ENCODE measurements at places on chromosomes 3 and 15.

- DNase-seq, result no peak
These were observed 127.4 kb downstream of the THRB start for GRCh38 chr3:24367216-24367615.

DNA sequence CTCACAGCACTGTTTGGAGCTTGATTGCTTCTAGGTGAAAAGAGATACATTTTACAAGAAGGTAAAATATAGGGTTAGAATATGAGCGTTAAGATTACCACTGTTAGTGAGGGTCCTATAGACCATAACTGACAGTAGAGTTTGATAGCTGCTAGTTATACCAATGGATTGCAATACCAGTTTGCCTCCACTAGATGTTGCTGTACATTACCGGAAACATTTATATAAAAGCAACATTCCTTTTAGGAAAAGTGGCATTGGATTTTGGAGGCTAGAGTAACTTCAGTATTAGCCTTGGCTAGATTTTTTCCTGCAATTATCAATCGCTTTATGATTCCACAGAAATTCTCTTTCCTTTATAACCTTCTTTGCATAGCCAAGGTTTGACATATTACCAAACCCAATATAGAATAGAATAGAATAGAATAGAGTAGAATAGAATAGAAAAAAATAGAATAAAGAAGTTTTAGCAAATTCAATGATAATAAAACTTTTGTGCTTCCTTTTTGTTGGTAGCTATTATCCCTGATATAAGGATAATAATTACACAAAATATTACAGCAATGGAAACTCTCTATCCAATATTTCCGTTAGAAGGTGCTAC, 1093.6 kb upstream of the ALCAM start:
- peak; percentile 49 for DNase-seq

- DNase-seq, result no peak
These were observed 46.2 kb upstream of the CTDSPL2 start for GRCh38 chr15:44381236-44381635.

DNA sequence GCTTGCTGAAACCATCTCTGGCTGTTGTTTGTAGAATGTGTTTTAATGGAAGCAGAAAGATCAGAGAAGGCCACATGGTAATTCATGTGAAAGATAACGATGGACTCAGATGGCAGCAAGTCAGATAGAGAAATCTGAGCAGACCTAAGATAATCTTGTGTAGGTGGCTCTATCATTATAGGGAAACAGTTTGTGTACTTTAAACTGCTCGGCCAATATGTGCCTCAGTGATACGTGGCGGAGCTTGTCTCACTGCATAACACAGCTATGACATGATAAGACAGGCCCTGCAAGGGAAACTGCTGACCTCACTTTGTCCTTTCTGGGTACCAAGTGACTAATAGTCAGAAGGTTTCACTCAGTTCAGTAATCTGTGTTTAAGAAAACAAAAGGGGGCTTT, 51.0 kb downstream of the MME start:
- peak; percentile 63 for DNase-seq

- DNase-seq, result no peak
These were observed 22.2 kb upstream of the IGDCC3 start for GRCh38 chr15:65399997-65400396.

GRCh38 chr3:167251678-167252077, 128.4 kb downstream of the ZBBX start:
- DNase-seq, result no peak

- DNase-seq, result peak; percentile 78
These were observed 67.7 kb downstream of the KLHL25 start for GRCh38 chr15:85727068-85727467.

- DNase-seq, result no peak
These were observed 60.2 kb upstream of the LCTL start for GRCh38 chr15:66625974-66626373.

- no peak for DNase-seq
These were observed 3.7 kb upstream of the CPA3 start for GRCh38 chr3:148861277-148861869.

GRCh38 chr3:129555616-129556357, 12.8 kb downstream of the H1-8 start:
- DNase-seq, result no peak

- DNase-seq, result no peak
These were observed 257.6 kb upstream of the ZPLD1 start for GRCh38 chr3:102177075-102177755.

- peak; percentile 12 for DNase-seq
These were observed 71.0 kb upstream of the GALNT15 start for GRCh38 chr3:16103472-16103871.

DNA sequence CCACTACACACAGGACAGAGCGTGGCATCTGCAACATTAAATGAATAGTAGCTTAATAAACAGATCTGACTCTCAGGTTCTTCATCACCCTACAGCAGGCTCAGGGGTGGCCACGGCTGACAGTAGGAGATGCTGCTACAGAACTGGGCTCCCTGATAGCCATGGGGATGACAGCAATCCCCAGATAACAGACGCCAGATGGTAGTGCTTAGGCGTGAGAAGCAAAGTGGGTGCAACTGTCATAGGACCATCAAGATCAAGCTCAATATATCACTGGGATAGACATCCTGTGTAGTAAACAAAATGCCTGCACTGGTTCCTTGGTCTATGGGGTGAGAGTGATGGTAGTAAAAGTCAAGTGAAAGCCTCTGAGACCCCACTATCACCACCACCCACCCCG, 2.6 kb upstream of the TPRA1 start:
- DNase-seq, result no peak

GRCh38 chr3:132538072-132538471, 59.0 kb upstream of the ACKR4 start:
- DNase-seq, result no peak

DNA sequence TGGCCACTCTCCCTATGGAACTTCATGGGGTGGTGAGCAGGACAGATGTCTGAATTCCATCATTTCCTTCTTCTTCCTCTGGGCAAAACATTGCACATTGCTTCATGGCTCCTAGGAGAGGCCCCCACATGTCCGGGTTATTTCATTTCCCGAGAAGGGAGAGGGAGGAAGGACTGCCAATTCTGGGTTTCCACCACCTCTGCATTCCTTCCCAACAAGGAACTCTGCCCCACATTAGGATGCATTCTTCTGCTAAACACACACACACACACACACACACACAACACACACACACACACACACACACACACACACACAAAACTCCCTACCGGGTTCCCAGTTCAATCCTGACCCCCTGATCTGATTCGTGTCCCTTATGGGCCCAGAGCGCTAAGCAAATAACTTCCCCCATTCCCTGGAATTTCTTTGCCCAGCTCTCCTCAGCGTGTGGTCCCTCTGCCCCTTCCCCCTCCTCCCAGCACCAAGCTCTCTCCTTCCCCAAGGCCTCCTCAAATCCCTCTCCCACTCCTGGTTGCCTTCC, 1.9 kb downstream of the RHO start:
- DNase-seq, result no peak

DNA sequence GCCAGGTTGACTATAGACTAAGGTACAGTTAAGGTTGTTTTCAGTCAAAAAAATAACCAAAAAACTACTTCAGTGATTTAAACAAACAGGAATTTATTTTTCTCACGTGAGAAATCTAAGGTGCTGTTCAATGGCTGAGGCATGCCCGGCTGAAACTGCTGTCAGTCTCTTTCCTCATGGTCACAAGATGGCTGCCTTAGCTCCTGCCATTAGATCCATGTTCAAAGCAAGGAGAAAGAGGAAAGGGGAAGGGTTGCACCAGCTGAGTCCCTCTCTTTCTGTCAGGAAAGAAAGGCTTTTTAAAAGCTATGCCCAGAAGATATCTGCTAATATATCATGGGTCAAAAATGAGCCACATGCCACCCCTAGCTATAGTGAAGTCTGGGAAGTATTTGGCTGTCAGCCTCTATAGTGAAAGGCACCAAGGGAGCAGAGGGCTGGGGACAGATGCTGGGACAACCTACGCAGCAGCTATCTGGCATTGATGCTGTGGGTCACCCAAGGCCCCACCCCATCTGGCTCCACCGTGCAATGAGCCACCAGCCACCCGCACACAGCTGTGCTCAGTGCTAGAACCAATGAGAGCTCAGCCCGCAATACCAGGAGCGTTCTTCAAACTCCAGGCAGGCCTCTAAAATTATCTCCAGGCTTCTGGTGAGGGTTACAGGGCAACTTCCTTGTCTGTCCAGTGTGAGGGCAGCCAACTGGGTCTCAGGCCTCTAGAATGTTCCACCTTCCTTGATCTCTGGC, 64.7 kb upstream of the GATA2 start:
- DNase-seq, result peak; percentile 91

GRCh38 chr3:55376753-55377347, 110.3 kb downstream of the WNT5A start:
- no peak for DNase-seq

DNA sequence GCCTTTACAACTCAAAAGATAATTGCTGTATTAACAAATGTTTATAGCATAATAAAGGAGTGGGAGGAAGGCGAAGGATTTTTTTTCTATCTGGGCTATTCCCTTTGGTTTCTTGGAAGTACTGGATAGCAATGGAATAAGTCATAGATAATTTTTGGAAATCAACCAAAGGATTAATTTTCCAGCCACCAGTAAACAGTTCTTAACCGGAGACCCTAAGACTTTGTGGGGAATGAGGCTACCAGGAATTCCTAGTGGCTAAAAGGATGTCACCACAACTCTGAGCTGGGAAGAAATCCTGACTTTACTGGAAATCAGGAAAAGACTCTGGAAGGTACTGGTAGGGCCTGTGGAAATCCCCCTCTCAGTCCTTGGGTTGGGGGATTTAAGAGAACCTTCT, 138.4 kb upstream of the RARB start:
- no peak for DNase-seq

- DNase-seq, result no peak
These were observed 3.7 kb upstream of the PLA2G4F start for GRCh38 chr15:42160136-42160535.

- DNase-seq, result no peak
These were observed 340.8 kb upstream of the DPH6 start for GRCh38 chr15:35886765-35887164.

GRCh38 chr3:72254483-72254882, 469.5 kb upstream of the PROK2 start:
- DNase-seq, result no peak

- no peak for DNase-seq
These were observed 202.3 kb upstream of the STAC start for GRCh38 chr3:36178018-36178417.

DNA sequence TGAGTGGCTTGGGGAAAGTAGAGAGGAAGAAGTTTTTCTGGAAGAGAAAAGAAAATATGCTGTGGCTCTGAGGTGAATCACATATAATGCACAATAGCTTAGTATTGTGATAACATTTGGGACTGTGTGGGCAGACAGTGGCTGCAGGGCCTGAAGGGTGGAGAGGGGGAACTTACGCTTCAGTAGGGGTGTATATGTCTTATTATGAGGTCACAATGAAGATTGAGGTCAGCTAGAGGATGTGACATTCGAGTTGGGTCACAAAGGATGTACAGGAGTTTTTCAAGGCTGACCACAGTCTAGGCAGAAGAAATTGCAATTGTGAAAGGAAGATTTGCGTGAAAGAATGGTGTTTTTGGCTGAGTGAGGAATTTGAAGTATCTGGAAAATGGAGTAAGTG, 414.8 kb downstream of the LPP start:
- no peak for DNase-seq

GRCh38 chr3:81462921-81463320, 298.5 kb downstream of the GBE1 start:
- DNase-seq, result no peak
